Activated T-helper 2 cell treated with anti-CD3 and anti-CD28 coated beads, Interferon-gamma antibody, Interleukin-2, Interleukin-4, amounts not matched to agents 10 μg/mL and 5 μg/mL and 100 μg/mL, durations not matched to agents 14 hours and 24 hours and 36 hours (primary cell): ENCODE measurements at places on chromosomes 4 and X.
A peak's percentile ranks its signal among the peaks of the same experiment; 100 is the strongest.

DNA sequence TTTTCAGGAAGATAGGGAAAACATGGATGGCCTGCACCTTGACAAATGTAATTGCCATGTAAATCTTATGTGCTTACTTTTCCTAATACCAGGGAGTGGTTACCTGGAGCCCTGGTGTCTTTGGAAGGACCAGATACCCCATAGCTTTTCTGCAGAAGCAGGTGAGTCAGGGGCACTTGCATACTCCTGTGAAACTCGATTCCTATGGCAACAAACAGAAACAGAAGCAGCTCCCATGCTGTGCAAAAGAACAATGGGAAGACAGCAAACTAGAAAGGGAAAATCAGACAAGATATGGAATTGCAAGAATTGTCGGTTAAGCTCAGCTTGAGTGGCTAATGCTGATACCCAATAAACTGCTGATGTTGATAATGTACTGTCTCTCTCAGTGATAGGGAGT, 117.4 kb upstream of the AFF2 start:
- no peak for DNase-seq

GRCh38 chr4:99102634-99103033, 14.0 kb upstream of the ADH5 start:
- DNase-seq = no peak

DNA sequence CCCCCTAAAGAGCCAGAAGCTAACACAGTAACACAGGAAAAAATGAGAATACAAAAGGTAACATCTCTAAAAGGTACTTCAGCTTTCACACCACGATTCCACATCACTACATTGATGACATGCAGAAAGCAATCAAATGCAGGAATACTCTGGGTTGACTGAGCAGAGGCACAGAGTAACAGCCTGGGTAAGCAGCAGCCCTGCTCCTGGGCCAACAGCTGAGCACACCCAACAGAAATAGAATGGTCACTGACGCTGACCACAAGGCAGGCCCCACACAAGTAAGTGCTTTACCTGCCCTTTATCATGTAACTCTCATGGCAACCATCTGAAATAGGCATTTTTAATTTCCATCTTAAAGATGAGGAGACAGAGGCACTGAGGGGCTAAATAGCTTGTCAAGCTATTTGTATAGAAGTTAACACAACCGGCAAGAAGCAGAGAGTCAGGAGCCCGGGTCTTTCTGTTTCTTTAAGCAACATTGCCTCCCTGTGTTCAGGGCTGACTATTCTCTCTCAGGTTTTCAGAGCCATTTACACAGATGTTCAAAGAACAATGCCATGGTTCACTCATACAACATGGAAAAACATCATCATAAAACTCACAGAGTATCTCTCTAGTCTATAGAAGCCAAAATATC, 168.9 kb downstream of the ZNF674 start:
- no peak for DNase-seq

GRCh38 chr4:177485528-177485927, 43.3 kb upstream of the AGA start:
- no peak for DNase-seq

- no peak for DNase-seq
Observed at GRCh38 chrX:155662282-155662681, 49.5 kb upstream of the TMLHE start.

- DNase-seq = no peak
Observed at GRCh38 chr4:142687547-142688275, 158.4 kb downstream of the INPP4B start.

DNA sequence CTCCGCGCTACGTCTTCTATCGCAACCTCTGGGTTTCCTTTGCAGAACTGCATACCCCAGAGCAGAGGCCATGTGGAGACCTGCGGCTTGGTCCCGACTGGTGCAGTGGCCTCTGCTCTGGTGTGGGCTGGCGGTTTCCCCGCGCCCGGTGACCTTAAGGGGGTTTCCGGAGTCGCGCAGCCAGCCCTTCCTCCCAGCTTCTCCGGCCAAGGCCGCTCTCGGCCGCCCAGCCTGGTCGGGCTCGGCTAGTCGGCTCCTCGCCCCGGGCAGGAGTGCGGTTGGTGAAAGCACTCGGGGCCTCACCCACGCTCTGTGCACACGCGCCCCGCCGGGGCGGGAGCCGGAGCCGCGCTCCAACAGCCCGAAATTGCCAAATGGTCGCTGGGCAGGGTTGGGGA, 84.9 kb downstream of the BCOR start:
- DNase-seq = peak; percentile 11

DNA sequence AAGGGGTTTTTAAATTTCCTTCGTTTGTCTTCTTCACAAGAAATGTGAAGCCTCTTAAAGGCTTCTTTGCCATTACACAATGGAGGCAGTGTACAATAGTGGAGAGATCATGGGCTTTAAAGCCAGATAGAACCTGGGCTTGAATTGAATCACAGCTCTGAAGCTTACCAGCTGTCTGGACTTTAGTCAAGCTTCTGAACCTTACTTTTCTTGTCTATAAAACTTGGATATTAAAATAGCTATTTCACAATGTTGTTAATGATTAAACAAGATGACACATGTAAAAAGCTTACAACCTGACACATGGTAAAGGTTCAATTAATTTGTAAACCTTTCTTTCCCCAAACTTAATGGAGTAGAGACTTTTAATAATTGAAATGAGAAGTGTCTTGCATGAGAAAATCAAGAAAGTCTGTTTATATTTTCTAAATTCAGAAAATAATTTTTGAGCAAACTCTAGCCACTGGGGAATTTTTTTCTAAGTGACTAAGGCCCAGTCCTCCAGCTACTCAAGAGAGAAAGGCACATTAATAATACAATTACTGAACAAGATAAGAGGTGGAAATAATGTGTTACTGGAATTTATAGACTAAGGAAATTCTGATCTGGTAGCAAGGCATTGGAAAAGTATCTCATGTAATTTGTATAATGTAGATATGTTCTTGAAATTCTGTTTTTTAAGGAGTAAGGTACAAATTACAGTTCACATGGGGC, 21.7 kb upstream of the TBC1D8B start:
- DNase-seq = no peak

DNA sequence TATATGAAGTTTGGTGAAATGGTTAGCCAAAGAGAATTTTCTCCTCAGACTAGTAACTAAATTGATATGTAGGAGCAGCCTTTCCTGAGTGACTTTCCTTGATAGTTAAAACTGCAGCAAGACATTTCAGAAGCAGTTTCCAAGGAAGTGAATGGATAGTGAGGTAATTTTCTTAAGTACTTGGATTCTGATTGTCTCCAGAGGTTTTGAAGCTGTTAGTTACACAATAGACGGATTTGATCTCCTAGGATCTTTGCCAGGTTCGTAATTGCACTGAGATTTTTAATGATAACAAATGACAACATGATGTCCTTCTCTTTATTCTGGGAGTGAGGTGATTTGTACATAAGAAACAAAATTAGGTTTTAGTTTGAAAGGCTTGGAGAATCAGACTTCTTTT, 29.2 kb downstream of the PRRG1 start:
- no peak for DNase-seq

DNA sequence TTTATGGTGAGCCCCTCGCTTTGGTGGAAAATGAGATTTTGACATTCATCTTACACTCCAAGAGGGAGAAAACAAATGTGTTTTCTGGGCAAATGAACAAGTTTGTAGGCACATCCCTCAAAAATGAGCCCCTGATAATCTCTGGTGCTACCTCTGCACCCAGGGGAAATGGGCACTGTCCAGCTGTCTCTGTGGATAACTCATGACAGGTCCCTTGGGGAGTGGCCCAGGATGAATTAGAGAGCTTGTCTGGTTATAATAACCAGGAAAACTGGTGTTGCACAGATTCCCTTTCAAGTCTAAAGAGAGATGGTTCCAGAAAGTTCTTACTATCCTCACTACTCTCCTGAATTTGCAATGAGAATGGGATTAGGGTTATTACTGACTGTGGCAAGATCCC, 7.5 kb downstream of the RASL11B start:
- no peak for DNase-seq

- DNase-seq = no peak
Observed at GRCh38 chrX:129545408-129545807, 5.3 kb downstream of the OCRL start.

- no peak for DNase-seq
Observed at GRCh38 chr4:111519683-111520082, 625.6 kb upstream of the FAM241A start.
